ENCODE measurements at places on chromosomes 7 and 10.

DNA sequence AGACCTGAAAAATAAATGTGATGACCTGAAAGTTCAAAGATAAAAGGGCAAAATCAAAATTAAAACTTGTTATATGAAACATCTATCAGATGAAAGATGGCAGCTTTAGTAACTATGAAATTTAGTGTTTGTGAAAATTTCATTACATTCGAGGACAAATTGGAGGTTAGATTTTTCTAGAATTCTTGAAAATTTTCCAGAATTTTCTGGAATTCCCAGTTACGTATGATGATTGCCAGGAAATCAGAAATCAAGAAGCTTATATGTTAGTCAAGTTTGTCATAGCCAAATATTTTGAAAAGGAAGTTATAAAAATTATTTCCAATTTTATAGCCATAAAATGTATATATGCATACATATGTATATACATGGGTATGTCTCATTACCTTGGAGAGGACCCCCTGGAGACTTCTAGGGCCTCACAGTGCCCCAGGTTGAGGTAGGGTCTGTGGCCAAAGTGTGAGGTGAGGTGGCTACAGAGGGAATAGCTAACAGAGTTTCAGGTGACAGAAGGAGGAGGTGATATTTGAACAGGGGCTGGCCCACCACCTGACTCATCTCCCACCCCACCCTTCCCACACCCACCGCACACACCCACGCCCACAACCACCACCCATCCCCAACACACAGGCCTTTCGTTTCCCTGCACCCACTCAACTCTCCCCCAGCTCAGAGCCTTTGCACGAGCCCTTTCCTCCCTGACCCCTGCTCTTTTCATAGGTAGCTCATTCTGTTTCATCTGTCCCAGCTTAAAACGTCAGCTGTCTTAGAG lies 21.5 kb downstream of the C10orf105 start:
- no peak for DNase-seq

DNA sequence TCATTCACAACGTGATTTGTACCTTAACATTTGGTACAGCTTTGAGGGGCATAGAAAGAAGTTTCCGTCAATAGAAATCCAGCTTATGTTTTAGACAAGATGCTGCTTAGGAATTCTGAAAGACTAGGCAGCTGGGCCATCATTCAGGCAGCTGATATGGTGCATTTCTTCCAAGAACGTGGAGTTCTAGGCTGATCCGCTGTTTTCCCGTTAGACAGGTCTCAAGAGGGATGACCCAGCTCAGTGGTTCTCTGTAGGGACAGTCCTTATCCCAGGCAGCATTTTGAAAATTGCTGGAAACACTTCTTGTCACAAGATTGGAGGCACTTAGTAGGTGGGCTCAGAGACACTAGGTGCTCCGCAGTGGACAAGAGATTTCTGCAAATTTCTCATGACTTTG lies 242.7 kb upstream of the FOXK1 start:
- DNase-seq = no peak

GRCh38 chr10:63217120-63217605 lies 84.0 kb downstream of the NRBF2 start:
- no peak for DNase-seq

- no peak for DNase-seq
Measured at GRCh38 chr10:93595378-93596161, 5.5 kb downstream of the RBP4 start.

DNA sequence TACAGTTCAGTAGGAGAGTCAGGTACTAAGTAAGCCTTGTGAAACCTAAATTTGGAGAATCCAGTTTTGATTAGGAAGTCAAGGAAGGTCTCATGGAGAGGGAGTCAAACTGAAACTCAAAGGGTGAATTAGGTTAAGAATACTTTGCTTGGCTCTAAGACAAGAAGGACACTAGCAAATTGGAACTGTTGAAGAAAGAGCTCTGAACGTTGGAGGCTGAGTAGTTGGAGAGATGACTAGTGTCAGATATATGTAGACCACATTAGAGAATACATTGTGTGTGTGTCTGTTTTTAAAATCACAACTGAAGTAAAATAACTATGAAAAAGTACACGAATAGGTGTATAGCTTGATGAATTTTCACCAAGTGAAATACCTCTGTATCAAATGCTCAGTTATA lies 6.3 kb downstream of the VPS26A start:
- no peak for DNase-seq

- DNase-seq = no peak
Measured at GRCh38 chr7:90536449-90536848, 59.7 kb upstream of the CDK14 start.

GRCh38 chr7:85583131-85583953 lies 396.5 kb upstream of the SEMA3D start:
- DNase-seq = no peak

DNA sequence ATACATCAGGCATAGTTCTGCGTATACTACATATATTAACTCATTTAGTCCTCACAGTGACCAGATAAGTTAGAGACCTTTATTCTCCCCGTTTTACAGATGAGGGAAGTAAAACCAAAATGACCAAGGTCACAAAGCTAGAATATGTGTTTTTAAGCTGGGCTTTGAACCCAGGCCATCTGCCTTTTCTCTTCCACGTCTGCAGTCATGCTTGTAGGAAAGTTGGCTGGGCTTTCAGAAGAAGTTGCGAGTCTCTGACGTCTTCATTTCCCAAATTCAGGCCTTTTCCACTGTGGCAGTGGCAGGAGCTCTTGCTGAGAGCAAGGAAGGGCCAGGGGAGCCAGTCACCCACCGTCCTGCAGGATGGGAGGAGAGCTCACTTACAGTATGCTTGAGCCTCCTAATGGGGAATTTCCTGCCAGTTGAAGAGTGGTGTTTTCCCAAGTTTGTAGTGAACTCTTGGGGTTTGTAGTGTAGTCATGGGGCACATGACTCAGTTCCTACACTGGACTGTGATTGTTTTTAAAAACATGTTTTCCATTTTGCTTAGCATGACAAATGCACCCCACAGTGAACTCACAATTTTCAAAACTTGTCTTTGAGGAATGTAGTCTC lies 34.2 kb downstream of the CYP17A1 start:
- DNase-seq = peak; percentile 88

- DNase-seq = no peak
Measured at GRCh38 chr10:84469470-84469869, 141.1 kb downstream of the CCSER2 start.

DNA sequence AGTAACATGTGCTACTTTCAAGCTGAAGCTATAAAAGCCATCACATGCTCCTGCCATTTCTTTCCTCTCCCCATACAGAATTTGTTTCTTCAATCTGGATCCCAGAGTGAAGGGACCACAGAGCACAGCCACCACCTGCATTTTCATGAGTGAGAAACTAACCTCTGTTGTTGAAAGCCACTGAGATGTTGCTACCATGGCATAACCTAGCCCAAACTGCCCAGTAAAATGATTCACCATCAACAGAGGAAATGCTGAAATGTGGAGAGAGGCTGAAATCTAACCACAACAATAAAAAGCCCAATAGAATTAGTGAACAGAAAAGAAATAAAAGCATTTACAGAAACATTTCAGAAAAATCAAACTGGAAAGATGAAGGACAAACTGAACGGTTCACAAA lies 125.2 kb downstream of the AMPH start:
- no peak for DNase-seq

- DNase-seq = no peak
Measured at GRCh38 chr7:131080754-131081153, 246.9 kb upstream of the MKLN1 start.

- no peak for DNase-seq
Measured at GRCh38 chr10:100767422-100767775, 22.0 kb downstream of the PAX2 start.

GRCh38 chr7:112400141-112400540 lies 50.1 kb upstream of the IFRD1 start:
- no peak for DNase-seq

GRCh38 chr7:25846722-25847121 lies 305.3 kb upstream of the NFE2L3 start:
- peak; percentile 89 for DNase-seq

- DNase-seq = no peak
Measured at GRCh38 chr7:139423091-139423490, 60.4 kb downstream of the KLRG2 start.

DNA sequence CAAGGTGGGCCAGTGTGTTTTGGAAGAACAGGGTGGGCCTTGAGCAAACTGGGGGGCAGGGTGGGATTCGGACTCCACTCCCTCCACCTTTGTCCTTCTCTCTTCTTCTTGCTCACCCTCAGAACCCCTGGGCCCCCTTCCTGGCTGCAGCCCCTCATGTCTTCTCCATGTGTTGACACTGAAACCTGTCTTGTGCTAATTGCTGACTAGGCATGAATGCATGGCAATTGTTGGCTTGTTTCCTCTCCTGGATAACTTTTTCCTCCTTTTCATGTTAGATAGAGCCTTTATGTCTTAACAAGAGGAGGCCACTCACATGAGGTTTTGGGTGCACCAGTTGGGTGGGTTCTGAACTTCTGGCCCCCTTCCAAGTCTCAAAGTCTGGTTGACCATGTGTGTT lies 181.6 kb upstream of the MKI67 start:
- no peak for DNase-seq

DNA sequence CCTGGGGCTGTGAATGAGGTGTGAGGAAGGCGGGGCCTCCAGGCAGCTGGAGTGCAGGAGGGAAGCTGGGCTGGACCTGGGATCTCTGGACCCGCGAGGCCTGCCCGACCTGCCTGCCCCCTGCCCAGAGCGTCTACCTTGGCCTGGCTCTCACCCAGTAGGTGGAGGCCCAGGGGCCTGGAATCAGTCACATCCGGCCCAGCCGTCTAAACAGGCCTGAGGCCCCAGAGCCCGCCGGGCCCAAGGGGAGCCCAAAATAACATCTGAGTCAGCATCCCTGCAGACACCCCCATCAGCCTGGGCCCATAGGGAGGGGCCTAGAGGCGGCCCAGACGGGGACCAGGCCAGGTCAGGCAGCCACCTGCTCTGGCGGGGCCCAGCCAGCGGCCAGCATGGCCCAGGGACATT lies 15.1 kb upstream of the ELN start:
- no peak for DNase-seq

- no peak for DNase-seq
Measured at GRCh38 chr7:142809671-142810070, 38.9 kb downstream of the PRSS2 start.

GRCh38 chr7:29988424-29989256 lies 961 bp downstream of the SCRN1 start:
- DNase-seq = peak; percentile 74

DNA sequence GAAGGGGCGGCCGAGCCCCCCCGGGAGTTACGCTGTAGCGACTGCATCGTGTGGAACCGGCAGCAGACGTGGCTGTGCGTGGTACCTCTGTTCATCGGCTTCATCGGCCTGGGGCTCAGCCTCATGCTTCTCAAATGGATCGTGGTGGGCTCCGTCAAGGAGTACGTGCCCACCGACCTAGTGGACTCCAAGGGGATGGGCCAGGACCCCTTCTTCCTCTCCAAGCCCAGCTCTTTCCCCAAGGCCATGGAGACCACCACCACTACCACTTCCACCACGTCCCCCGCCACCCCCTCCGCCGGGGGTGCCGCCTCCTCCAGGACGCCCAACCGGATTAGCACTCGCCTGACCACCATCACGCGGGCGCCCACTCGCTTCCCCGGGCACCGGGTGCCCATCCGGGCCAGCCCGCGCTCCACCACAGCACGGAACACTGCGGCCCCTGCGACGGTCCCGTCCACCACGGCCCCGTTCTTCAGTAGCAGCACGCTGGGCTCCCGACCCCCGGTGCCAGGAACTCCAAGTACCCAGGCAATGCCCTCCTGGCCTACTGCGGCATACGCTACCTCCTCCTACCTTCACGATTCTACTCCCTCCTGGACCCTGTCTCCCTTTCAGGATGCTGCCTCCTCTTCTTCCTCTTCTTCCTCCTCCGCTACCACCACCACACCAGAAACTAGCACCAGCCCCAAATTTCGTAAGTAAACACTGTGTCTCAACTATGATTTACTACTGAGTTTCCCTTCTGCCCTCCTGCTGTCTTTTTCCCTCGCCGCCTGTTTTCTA lies 666 bp downstream of the NRG3 start:
- no peak for DNase-seq

GRCh38 chr10:28991333-28992270 lies 297.3 kb upstream of the LYZL1 start:
- no peak for DNase-seq

GRCh38 chr7:7489546-7489945 lies 46.1 kb downstream of the COL28A1 start:
- DNase-seq = no peak

- no peak for DNase-seq
Measured at GRCh38 chr7:84077336-84077735, 117.3 kb downstream of the SEMA3A start.

- no peak for DNase-seq
Measured at GRCh38 chr10:125976960-125977605, 80.7 kb downstream of the FANK1 start.

DNA sequence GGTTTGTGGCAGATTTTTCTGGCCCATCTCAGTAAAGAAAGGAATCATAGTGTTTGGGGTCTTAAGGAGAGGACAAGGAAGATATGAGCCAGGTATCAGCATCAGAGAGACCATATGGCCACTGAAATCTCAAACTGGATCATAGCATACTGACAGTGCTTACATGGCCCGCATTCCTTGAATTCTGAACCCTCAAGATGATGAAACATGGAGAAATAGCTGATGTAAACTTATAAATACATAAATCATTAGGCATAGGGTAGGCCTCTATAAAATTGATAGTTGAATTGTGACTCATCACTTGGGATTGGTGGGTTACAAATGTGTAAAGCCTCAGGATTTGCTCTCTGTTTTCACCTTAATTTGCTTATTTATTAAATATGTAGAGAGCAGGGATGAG lies 688.5 kb downstream of the CNTNAP2 start:
- no peak for DNase-seq

DNA sequence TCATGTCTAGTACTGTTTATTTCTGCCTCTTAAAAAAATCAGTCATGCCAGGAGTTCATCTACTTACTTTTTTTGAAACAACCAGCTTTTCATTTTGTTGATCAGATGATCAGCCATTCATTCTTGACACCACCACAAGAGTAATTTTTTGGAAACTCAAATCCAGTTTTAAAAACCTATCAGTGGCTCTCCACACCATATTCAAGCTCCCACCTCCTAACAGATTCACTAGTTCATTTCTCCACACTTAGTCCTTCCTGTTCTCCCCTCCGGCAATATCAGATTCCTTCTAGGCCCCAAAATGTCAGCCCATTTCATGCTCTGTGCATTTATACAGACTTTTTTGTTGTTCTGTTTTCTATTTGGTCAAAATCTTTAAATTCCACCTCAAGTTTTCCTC lies 341.6 kb downstream of the RNLS start:
- DNase-seq = no peak

- peak; percentile 85 for DNase-seq
Measured at GRCh38 chr10:22325272-22326144, 4.6 kb downstream of the BMI1 start.

DNA sequence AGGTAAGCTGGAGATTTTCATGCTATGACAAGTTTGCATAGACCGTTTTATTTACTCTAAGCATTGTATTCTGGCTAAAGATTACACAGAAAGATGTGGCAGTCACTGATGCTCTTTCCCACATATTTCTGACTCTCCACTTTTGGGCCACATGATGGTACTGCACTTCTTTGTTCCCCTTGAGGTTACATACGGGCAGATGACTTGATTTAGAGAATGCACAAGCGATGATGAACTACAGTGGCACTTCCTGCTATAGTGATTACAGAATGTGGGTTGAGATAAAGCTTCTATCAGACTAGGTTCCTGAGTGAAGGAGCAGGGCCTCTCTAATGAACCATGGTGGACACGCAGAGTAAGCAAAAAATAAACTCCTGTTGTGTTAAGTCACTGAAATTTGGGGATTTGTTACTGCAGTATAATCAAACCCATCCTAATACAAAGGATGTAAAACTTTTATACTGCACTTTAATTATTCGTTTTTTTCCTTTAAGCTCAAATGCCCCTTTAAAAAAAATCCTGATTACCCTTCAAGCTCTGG lies 177.9 kb downstream of the TAX1BP1 start:
- DNase-seq = no peak

GRCh38 chr7:133650487-133651300 lies 397.8 kb downstream of the EXOC4 start:
- no peak for DNase-seq
